ENCODE measurements at places on chromosomes 3 and 15.

- DNase-seq: peak; percentile 12
These were observed 1.0 kb downstream of the UBE2E1 start for GRCh38 chr3:23806534-23807423.

GRCh38 chr3:10371167-10371566, 50.3 kb upstream of the SEC13 start:
- no peak for DNase-seq

- DNase-seq: no peak
These were observed 43.3 kb upstream of the MITF start for GRCh38 chr3:69695933-69696332.

DNA sequence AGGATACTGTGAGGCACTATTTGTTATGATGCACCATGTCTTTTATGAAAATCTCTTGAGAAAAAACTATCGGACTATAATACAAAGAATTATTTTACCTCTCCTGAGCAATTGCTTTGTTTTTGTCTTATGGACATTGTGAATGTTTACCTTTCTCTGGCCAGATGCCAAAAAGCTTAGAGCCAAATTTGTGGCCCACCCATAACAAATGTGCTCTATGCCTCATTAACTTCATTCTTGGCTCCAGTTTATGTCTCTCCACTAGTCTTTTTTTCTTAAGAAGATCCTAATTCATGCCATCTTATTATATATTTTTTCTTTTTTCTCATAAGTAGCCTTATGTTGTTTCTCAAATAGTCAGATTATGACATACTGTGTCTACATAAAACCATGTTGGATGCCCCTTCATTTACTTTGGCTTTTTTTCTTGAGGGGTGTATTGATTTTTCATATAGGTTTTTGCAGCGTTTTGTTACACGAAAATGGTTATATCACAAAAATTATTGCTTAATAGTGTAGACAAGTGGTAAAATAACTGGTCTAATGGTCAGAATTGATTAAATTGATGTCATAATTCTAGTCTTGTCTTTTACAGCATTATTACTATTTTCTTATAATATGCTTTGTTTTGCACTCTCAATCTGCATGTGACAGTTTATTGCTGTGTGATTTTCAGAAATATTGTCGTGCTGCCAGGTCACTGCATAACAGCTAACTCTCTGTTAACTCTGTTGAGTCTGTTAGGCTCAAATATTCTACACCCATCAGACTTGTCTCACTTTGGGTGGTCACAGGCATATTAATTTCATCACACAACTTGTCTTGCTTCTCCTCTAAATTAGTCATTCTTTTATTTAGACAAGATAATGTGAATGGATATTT, 18.2 kb downstream of the SENP8 start:
- no peak for DNase-seq

DNA sequence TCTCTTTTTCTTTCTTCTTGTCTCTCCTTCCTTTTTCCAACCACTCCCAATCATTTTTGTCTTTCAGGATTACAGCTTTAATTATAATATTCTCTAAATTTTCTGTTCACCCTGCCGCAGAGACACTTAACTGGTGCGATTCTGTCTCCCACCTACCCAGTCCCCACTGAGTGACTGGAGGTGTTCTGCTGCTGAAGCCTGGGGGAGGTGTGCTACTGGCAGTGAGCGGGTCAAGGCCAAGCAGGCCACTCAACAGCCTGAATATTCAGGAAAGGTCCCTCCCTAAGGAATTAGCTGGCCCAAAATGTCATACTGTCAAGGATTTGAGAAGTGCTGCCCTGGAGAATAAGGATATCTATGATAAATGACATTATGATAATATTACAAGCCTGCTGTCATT, 126.5 kb downstream of the GABRG3 start:
- DNase-seq: no peak

- DNase-seq: no peak
These were observed 34.6 kb upstream of the SPRED1 start for GRCh38 chr15:38217788-38218609.

DNA sequence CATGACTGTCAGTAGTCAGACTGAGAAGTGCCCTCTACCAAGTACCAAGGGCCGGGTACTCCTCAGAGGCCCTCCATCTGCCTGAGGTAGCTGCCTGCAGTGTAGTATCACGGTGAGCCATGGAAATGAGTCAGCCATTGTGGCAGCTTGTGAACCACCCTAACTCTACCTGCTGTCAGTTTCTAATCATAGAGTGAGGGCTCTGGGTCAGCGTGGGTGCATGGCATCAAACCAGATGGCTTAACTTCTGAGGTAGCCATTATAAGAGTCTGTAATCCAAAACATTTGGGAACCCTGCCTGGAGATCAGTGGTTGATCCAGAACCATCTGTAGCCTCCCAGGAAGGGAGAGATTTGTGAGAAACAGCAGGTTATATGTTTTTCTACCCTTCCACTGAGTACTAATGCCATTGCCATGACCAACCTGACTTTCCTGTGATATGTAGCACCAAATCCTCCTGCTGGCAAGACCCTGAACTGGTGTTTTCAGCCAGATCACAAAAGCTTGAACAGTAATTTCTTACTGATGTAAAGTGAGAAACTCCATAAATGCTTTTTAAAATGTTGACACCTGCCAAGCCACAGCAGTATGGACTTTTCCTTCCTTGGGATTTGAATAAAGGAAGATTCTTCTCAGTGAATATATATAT, 38.9 kb downstream of the ABHD2 start:
- DNase-seq: no peak
